Ammon's horn (tissue), 1 donor: ENCODE measurements at places on chromosomes 1 and 21.

- DNase-seq: no peak
These were observed 15.6 kb downstream of the STRIP1 start for GRCh38 chr1:110049801-110050601.

GRCh38 chr1:242811092-242811840 is 286.8 kb upstream of the PLD5 start:
- no peak for DNase-seq

DNA sequence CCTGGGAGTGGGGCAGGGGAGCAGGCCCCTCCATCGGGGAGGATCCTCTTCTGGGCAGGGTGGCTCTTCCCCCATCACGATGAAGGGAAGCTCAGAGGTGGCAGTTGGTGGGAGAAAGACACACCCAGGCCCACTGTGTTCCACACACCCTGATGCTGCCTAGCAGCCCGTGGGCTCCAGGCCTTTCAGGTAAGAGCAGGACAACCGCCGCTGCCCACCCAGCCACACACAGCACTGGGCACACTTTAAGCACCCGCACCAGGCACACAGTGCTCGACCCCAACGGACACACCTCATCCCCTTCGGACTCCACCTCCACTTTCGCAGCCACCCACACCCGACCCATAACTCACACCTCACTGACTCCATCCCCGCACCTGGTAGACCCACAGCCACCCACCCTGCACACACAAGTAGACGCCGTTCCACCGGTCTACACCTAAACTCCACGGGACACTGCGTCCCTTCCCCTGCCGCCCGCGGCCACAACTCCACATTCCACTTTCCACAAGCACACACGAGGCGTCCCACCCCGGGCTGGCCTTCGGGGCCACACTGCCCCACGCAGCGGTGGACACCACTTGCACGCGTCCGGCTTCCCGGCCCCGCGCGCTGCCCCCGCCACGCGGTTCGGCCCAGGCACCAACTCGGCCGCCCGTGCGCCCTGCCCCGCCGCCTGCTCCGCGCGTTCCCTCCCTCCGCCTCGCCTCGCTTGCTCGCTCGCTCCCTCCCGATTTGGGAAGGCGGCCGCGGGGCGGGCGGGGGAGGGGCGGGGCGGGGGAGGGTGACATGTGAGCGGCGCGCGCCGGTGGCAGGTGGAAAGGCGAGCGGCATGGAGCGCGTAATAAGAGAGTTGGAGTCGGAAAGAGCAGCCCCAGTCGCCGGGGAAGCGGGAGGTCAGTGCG is at the start of gene KCNQ4:
Gene KCNQ4 (plus strand): TSS at position 787 of the 905 bp plus-strand sequence. CDS start 307 bp downstream, outside the sequence.
- no peak for DNase-seq

GRCh38 chr21:14911351-14911750 is 153.4 kb downstream of the NRIP1 start:
- DNase-seq: no peak

- DNase-seq: peak; percentile 54
These were observed 674 bp upstream of the HES5 start for GRCh38 chr1:2530513-2531361.

- no peak for DNase-seq
These were observed 207.8 kb downstream of the SIPA1L2 start for GRCh38 chr1:232422098-232422497.

DNA sequence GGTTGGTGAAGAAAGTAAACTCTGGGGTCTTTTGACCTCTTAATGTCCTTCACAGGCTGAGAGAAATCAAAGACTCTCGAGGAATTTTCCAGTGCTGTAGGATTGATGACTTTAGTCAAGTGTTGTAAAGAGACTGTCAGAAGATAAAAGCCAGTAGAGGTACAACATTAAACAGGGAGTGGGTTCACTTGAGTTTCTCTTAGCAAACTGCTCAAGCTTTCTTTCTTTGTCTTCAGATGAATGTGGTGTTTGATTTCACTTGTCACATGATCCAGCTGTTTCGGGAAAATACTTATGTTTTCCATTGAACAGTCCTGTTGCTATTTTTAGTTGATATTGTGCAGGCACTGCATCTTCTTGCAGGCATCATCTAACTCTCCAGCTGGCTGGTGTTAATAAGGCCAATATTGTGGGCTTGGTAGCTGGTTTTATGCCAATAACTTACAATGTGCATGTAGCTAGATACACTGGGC is 45.6 kb downstream of the XCL2 start:
- no peak for DNase-seq
